ENCODE measurements at places on chromosomes 2 and 18.
A peak's percentile ranks its signal among the peaks of the same experiment; 100 is the strongest.

- DNase-seq: no peak
Observed at GRCh38 chr18:48902856-48903601, 47.7 kb downstream of the SMAD7 start.

DNA sequence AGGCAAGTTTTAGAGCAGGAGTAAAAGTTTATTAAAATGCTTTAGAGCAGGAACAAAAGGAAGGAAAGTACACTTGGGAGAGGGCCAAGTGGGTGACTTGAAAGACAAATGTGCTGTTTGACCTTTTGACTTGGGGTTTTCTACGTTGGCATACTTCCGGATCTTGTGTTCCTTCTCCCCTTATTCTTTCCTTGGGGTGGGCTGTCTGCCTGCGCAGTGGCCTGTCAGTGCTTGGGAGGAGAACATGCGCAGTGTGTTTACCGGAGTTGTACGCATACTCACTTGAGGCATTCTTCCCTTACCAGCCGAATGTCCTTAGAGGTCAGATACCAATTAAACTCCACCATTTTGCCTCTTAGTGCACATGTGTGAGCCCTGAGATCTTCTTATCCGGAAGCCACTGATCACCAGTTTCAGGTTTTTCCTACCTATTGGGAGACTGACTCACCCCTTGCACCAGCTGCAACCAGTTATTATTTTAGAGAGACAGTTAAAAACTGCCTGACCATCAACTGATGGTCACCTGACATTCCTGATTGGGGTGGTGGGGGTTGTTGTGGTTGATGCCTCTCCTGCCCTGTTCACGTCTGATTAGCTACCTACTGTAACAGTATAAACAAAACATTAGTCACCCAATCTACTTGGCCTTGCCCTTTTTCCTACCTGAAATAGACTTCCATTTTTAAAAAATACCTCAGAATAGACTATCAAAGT is 67.5 kb downstream of the NYAP2 start:
- no peak for DNase-seq

- no peak for DNase-seq
Observed at GRCh38 chr2:47601568-47601967, 181.4 kb upstream of the MSH6 start.

GRCh38 chr2:241620419-241620769 is 16.6 kb downstream of the THAP4 start:
- DNase-seq: no peak

DNA sequence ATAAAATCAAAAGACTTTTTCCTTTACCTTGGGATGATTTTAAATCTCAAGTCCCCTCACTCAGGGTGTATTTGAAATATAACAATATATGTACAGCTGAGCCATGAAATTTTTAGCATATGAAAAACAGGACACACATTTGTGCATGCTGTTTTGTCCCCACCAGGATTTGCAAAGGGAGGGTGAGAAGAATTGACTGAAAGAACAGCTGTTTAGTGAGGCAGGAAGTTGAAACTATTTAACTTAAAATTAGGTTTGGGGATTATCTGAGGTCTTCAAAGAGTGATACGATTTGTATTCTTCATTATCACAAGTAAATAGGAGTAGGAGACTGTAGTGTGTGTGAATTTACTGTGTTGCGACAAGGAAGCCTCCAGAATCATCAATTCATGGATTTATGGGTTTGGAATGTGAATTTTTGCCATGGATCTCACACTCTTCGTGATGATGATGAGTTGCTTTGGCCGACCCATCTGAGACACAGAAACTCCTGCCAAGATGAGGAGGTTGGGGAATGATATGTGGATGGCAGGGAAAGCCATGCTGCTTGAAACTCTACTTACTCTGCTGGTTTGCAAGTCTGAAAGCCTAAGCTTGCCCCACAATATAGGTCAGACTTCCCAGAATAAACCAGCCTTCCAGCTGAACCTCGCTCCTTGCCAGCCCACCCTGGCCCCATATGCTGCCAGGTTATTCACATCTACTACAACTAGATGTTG is 31.0 kb upstream of the SPATS2L start:
- DNase-seq: no peak

GRCh38 chr18:5103693-5104092 is 93.4 kb downstream of the AKAIN1 start:
- no peak for DNase-seq

- no peak for DNase-seq
Observed at GRCh38 chr2:97707362-97708047, 5.9 kb upstream of the ZAP70 start.

DNA sequence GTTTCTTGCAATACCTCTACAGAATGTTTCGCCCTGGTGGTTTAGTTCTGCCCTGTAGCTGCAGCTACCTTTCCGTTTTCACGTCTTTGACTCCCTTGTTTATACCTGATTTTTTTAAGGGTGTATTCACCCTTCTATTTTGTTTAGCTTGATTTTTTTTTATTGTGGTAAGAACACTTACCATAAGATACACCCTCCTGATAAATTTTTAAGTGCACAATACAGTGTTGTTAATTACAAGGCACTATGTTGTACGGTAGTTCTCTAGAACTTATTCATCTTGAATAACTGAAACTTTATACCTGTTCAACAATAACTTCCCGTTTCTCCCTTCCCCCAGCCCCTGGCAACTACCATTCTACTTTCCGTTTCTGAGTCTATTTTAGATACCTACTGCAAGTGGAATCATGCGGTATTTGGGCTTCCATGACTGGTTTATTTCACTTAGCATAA is 48.9 kb upstream of the NABP1 start:
- no peak for DNase-seq

GRCh38 chr2:88603146-88603545 is 24.1 kb downstream of the EIF2AK3 start:
- DNase-seq: no peak

DNA sequence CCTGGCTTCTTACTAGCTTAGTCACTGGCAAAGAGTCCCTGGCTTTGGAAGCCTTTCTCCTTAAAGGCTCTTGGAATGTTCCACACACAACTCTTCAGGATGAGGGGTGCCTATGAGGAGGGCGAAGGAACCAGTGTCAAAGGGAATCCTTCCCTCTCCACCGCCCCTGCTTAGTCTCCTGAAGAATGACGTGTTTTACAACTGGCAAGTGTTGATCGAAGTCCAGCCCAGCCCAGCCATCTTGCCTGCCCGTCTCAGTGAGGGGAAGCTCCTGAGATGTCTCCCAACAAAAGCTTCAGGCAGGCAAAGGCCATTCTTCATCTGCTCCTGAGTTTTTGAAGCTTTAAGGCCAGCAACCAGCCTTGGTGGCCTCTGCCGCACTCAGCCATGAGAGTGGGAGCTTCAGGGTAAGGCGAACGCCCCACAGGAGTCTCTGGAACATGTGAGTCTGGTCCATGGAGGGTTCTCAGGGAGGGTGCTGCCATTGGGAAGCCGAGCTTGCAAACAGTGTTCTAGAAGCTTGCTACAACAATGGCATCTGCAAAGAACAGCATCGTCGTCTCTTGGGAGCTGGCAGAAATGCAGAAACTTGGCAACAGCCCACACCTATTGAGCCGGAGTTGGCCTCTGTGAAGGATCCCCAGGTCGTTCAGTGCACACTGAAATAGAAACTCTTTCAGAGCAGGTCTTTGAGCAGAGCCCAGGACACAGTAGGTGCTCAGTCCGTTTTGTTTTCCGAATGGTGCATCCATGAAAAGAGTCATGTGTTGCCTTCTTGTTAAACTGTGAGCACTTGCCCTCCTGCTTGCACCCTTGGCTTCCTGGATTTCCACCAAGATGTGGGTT is 220.7 kb downstream of the SEPTIN10 start:
- DNase-seq: no peak

- no peak for DNase-seq
Observed at GRCh38 chr18:12968619-12969018, 20.8 kb downstream of the SEH1L start.

GRCh38 chr2:13201924-13202323 is 485.2 kb downstream of the TRIB2 start:
- DNase-seq: no peak

GRCh38 chr2:38065502-38066135 is 10.3 kb downstream of the CYP1B1 start:
- no peak for DNase-seq

DNA sequence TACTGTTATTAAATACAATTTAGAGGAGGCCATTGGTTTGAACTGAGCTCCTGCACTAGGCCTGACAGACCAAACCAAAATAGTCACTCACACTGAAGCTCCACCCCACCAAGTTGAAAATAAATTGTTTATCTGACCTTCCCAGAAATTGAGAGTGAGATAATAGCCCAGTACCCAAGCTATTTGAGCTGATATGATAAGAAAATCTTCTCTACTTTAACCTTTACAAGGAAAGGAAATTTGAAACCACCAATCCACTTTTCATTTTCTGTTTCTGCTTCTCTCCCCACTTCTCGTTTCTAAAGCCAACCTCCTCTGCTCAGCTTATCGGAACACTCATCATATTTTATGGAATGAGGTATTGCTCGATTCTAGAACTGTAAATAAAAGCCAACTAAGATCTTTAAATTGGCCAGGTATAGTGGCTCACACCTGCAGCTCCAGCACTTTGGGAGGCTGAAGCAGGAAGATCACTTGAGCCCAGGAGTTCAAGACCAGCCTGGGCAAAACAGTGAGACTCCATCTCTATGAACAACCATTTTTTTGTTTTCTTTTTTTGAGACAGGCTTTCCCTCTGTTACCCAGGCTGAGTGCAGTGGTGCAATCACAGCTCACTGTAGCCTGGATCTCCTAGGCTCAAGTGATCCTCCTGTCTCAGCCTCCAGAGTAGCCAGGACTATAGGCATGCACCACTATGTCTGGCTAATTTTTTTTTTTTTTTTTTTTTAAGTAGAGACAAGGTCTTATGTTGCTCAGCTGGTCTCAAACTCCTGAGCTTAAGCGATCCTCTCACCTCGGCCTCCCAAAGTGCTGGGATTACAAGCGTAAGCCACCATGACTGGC is 13.3 kb upstream of the GALM start:
- no peak for DNase-seq

DNA sequence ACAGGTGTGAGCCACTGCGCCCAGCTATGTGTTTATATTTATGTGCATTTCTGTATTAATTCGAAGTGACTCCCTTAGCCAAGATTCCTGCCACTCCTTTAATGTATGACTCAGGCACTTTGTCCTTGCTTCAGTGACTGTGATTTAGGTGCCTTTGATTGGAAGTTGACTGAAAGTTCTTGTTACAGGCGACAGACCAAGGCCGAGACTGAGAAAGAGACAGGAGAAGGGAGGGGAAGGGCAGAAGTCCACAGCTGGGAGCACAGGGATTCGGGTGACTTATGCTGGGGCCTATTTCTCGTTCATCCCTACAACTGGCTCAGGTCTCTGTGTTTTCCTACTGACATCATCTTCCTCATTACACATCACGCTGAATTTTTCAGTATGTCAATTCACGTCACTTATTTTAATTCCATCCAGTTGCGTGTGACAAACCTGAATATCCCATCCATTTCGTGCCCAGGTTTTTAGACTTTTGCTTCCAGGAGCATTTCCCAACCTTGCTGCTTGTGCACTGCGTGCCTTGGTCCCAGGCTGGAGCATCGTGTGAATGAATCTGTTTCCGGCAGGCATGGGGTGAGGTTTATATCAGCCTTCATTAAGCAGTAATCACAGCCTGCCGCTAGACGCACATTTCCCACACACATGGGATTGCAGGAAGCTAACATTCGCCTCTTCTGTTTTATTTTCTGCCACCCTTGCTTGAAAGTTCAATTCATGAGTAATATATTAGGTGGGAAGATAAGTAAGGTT is 42.4 kb downstream of the TMEM18 start:
- no peak for DNase-seq

- no peak for DNase-seq
Observed at GRCh38 chr18:50849419-50849821, 29.5 kb upstream of the ME2 start.

- no peak for DNase-seq
Observed at GRCh38 chr18:55477860-55478581, 110.0 kb downstream of the TCF4 start.

- no peak for DNase-seq
Observed at GRCh38 chr2:203412546-203413331, 84.5 kb downstream of the ABI2 start.

- DNase-seq: no peak
Observed at GRCh38 chr2:208265371-208265800, 669 bp upstream of the PIKFYVE start.

DNA sequence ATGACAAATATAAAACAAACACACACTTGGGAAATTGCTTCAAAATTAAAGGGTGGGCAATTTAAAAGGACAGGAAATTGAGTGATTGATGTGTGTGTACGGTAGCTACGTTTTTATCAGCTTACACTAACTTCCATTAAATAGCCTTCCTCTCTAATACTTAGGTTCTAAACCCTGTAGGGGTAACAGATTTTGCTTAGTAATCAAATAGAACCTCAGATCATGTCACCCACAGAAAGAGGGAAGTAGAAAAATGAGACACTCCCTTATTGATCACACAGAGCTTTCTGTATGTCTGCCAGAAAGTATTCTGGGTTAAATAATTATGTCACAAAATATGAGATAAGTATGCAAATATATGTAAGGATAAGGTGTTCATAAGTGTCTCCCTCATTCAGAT is 93.3 kb downstream of the ICA1L start:
- no peak for DNase-seq

GRCh38 chr2:46999857-47000678 is 84.5 kb upstream of the MCFD2 start:
- no peak for DNase-seq

GRCh38 chr2:70946832-70947442 is 11.2 kb downstream of the ATP6V1B1 start:
- peak; percentile 34 for DNase-seq

DNA sequence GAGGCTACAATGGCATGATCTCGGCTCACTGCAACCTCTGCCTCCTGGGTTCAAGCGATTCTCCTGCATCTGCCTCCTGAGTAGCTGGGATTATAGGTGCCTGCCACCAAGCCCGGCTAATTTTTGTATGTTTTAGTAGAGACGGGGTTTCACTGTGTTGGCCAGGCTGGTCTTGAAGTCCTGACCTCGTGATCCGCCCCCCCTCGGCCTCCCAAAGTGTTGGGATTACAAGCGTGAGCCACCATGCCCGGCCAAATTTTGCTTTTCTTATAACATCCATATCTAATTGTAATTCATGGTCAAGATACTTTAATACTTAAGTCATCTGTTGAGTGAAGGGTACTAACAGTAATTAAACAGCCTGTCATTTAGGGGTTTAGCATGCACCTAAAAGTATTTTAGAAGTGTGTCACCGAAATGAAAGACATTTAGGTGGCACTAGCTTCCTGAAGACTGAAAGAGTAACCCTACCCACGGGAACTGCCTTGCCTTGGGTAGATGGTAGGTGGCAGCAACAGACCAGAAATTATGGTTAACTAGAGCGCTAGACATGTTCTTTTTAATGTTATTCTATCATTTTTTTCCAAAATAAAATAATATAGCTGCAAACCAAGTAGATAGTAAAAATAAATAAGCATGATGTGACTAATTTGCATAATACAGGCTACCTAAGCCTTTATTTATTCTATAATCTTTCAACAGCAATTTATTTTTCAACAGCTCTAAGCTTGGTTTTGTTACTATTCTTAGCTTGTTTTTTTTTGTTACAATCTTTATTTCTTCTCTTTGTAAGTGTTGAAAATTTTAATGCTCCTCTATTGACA is 8.6 kb upstream of the ACYP2 start:
- DNase-seq: peak; percentile 52

Data from RWPE1 (cell line).